ENCODE measurements at places on chromosomes 6 and 20.
A peak's percentile ranks its signal among the peaks of the same experiment; 100 is the strongest.

GRCh38 chr6:159969204-159969912, 476 bp downstream of the IGF2R start:
- DNase-seq = peak; percentile 63

GRCh38 chr6:87837444-87837843, 135.4 kb upstream of the AKIRIN2 start:
- DNase-seq = no peak

- DNase-seq = no peak
Observed at GRCh38 chr20:10180651-10181235, 37.9 kb upstream of the SNAP25 start.

DNA sequence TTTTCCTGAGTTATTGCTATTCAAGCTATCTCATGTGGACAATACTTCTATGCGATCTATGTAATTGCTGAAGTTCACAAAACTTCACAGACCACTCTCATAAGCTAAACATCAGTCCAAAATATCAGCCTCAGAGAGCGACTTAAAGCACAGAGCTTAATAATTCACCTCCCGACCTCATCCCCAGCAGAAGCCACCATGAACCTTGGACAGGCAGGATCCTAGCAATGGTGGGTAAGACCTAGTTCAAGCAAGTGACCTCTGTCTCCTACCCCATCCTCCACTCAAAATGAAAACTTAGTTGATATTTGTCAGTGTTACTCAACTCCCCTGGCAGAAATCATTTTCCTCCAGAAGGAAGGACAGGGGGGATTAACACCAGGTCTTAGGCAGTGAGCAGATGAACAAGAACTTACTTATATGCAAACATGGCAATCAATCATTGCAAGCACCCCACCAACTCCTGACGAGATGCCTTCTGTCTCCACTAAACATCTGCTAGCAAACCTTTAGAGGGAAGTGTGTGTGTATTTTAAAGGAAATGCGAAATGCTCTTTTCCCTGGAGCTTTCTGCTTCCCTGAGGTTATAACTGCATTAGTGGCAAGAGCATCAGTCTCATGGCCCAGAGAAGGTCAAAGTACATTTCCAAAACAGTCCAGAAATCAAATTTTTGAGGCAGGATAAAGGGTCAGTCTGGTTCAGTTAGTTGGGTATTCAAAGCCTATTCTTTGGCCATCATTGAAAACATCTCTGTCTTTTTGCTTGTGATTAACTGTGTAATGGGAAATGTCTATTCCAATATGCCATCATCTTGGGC, 90.0 kb downstream of the SLC22A23 start:
- no peak for DNase-seq

GRCh38 chr20:56469077-56469449, 636 bp downstream of the RTF2 start:
- DNase-seq = no peak

GRCh38 chr6:158472447-158472846, 87.4 kb upstream of the TMEM181 start:
- no peak for DNase-seq

DNA sequence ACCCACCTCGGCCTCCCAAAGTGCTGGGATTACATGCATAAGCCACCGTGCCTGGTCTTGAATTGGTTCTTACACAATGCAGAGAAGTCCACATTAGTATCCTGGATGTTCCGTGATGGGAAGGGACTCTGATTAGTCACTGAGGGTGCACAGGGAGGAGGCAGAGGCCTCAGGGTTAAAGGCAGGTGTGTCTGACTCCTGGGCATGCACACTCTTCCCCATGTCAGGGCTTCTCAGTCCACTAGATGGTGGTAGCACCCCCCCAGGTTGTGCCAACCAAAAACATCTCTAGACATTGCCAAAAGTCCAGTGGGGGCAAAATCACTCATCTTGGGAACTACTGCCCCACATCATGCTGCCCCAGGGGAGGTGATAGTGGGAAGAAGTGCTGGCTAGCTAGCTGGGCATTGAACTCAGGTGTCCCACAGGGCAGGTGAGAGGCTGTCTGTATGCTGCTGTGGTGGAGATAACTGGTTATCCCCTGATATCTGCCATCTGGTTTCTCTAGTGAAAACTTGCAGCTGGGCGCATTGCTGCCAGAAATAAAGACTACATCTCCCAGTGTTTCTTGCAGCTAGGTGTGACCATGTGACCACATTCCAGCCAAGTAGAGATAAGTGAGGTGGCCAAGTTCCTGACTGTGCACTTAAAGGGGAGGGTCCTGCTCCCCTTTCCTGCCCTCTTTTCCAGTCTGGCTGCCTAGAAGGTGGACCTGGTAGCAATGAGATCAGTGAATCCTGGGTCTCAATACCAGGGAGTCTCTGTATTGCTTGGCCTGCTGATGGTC, 8.4 kb upstream of the NSFL1C start:
- no peak for DNase-seq
